ENCODE measurements at places on chromosomes 6 and 20.

DNA sequence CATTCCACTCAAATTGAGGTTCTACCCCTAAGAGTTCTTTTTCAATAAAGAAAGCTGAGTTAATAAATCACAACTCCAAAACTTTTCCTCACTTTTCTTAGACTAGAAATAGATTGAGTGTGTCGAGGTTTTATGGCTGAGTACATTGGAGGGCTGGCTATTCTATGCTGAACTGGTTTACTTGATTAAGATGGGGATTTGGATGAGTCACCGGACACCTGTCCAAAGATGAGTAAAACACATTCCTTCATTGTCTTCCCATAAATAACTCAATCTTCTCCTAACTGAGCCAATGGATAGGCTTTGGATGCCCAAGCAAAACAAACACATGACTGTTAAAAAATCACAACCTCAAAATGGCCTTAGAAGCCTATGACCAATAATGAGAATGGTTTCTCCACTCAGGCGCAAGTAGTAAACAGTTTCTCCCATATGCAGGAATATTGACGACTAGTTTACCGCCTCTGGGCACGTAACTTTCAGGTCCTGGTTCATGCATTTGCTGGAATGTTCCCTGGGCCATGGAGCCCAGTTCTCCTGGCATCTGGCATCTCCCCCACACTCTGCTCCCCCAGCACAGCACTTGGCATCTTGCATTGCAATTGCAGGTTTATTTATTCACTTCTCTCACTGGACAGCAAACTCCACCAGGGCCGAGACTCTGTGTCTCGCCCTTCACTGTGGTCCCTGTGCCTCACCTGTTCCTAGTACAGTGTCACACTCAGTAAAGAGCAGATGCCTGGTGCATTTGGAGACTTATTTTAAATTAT lies 43.9 kb downstream of the BCAS1 start:
- H3K36me3 ChIP-seq, result no peaks in the 10 kb centered on the region
- H3K4me1 ChIP-seq, result peaks cover 6% of the 10 kb centered on the region
- no peak for DNase-seq
- H3K27me3 ChIP-seq, result no peaks in the 10 kb centered on the region

DNA sequence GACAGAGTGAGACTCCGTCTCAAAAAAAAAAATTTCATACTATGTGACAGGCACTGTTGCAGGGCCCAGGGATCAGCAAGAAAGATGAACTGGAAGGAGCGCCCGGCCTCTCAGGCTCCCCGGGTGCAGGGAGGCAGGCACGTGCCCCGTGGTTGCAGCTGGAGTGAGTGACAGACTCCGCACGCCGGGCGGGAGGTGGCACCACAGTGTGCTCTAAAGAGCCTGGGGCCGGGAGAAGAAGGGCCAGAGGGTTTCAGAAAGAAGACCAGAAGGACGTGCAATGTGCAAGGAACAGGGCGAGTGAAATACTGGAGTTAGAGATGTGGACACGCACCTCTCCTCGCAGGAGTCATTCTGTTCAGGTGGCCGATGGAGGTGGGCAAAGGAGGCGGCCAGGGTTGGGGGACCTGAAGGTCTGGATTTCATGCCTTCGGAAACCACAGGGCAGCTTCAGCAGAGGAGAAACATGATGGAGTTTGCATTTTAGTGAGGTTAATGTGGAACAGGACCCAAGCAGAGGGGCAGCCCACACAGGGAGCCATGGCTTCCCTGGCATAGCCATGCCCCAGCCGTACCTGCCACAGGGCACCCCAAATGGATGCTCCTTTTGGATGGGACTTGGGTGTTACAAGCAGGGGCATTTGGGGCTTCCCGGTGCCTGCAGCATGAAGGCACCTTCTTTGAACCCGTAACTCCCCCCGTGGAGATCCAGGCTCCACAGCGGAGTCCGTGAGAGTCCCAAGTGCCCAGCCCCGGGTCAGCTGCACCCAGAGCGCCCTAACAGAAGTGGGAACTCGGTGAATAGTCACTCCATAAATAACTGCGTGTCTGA lies 226.2 kb downstream of the ERMARD start:
- H3K36me3 ChIP-seq, result no peaks in the 10 kb centered on the region

DNA sequence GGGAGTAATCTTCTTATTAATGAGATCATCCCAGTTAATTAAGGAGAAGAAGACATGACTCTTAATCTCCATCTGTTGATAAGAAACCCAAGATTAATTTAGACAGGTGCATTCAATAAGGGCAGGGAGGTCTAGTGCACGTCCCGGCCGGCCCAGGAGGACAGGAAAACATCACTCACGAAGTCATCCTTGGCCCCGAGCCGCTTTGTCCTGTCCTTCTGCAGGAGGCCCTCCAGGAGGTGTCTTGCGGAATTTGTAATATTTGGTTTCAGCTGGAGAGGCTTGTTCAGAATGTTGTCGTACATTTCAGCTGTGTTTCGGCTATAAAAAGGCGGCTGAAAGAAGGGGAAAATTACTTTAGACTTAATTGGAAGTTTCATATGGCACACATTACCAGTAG lies 118.4 kb upstream of the SLC2A12 start:
- no peaks in the 10 kb centered on the region for H3K27me3 ChIP-seq
- H3K4me3 ChIP-seq, result no peak overlapping the region
- H3K4me1 ChIP-seq, result no peaks in the 10 kb centered on the region

DNA sequence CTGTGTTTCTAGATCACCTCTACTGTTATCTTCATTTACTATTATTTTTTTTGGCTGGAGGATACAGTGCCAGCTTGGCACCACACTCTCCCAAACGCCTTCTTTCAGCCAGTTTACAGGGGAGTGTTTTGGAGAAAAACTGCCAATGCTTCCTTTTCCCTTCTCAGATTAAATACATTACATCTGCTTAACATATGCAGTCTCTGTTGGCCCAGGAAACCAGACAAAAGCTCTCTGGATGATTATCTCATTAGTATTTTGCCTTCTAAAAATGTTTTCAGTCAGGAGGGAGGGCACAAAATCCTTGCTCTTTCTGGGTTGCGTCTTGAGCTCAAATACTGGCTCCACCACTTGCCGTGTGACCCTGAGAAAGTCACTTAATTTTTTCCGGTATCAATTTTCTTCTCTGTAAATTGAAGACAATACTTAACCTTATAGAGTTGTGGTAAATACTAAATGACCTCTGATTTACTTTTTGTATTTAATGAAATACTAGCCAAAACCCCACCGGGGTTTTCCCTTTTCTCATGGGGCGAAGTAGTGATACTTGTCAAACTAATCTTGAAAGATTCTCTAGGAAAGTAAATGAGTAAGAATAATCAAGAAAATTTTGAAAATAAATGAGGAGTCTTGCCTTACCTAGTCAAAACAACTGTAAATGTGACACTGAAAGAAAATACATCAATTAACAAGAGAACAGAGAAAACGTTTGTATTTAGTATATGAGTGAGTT lies 146.2 kb downstream of the MMS22L start:
- DNase-seq, result no peak
- no peaks in the 10 kb centered on the region for H3K27me3 ChIP-seq
- no peak overlapping the region for H3K27ac ChIP-seq
- H3K36me3 ChIP-seq, result no peaks in the 10 kb centered on the region
- no peak overlapping the region for H3K4me3 ChIP-seq

GRCh38 chr20:45927071-45927878 lies 7.2 kb upstream of the PCIF1 start:
- no peak overlapping the region for H3K27ac ChIP-seq
- H3K27me3 ChIP-seq, result no peaks in the 10 kb centered on the region
- H3K36me3 ChIP-seq, result no peaks in the 10 kb centered on the region
- H3K4me1 ChIP-seq, result peaks cover 9% of the 10 kb centered on the region

GRCh38 chr20:1803061-1803931 lies 91.9 kb upstream of the SIRPA start:
- H3K36me3 ChIP-seq, result no peaks in the 10 kb centered on the region
- peaks cover 9% of the 10 kb centered on the region for H3K4me1 ChIP-seq
- peak overlapping the region; percentile 44 for H3K27ac ChIP-seq
- H3K4me3 ChIP-seq, result peak overlapping the region; percentile 84

- no peaks in the 10 kb centered on the region for H3K27me3 ChIP-seq
- no peak overlapping the region for H3K27ac ChIP-seq
- H3K36me3 ChIP-seq, result no peaks in the 10 kb centered on the region
- no peaks in the 10 kb centered on the region for H3K4me1 ChIP-seq
- H3K4me3 ChIP-seq, result no peak overlapping the region
These were observed 421.8 kb upstream of the SOX4 start for GRCh38 chr6:21171801-21172200.

DNA sequence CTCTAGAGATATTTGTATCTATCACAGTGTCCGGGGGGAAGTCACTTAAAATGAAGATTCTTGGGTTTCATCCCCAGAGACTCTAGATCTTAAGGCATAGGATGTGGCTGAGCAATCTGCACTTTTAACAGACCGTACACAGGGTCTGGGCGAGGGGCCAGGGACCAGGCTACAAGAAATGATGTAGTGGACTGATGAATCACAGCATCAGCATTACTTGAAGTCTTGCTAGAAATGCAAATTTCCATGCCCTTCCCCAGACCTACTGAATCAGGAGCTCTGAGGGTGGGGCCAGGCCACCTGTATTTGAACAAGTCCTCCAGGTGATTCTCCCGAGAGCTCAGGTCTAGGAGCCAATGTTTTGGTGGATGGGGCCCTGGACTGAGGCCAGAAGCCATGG lies 168.4 kb downstream of the DOK5 start:
- H3K36me3 ChIP-seq, result no peaks in the 10 kb centered on the region
- no peaks in the 10 kb centered on the region for H3K27me3 ChIP-seq
- H3K27ac ChIP-seq, result no peak overlapping the region

DNA sequence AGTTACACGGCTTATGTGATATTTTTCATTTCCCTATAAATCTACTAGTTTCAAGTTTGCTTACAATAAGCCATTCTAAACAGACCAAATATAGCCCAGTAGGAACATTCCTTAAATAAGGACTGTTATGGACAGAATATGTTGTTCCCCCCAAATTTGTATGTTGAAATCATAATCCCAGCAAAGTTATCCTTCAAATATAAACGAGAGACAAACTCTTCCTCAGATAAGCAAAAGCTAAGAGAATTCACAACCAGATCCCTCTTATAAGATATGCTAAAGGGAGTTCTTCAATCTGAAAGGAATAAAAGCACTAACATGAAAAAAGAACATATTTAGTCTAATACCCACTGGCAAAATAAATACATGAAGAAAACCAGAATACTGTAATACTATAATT lies 795.5 kb upstream of the GJE1 start:
- no peak overlapping the region for H3K4me3 ChIP-seq
- H3K4me1 ChIP-seq, result no peaks in the 10 kb centered on the region
- no peaks in the 10 kb centered on the region for H3K27me3 ChIP-seq
- H3K36me3 ChIP-seq, result no peaks in the 10 kb centered on the region
- H3K27ac ChIP-seq, result no peak overlapping the region
- no peak for DNase-seq

DNA sequence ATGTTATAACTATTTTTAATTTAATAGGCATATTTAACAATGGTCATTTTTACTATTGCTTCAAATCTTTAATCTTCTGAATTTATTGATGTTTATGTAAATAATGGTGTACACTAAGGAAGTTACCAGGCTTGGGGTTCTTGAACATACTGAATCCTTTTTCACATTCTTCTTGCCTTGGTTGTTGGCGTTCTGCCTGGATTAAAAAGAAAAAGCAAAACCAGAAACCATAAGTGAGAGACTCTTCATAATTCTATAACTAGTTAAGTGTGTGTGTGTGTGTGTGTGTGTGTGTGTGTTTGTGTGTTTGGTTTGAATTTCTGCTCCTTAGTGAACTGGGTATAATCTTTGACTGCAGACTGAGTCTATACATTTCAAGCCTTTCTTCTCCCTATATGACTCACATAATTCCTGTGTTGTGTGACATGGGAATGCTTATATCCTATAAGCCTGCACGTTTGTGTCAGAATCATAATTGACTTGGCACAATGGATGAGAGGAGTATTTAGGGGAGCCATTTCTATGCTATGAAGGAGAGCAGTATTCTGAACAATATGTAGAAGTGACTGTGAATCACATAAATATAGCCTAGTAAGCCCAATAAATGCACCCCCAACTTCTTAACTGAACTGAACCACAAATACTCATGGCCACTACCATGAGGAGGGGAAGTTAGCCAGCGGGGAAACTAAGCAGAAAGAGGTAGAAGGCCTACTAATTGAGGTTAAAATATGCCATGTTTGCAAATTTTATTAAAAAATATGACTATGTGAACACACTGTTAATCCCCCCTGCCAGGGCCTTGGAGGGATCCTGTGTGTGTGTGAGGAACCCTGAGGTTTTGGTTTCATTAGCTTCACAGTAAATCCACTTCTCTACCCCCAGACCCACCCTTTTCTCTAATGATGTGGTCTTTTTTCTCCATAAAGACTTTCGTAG lies 425.5 kb downstream of the BCKDHB start:
- no peaks in the 10 kb centered on the region for H3K27me3 ChIP-seq
- no peaks in the 10 kb centered on the region for H3K4me1 ChIP-seq
- H3K36me3 ChIP-seq, result no peaks in the 10 kb centered on the region
- DNase-seq, result no peak

DNA sequence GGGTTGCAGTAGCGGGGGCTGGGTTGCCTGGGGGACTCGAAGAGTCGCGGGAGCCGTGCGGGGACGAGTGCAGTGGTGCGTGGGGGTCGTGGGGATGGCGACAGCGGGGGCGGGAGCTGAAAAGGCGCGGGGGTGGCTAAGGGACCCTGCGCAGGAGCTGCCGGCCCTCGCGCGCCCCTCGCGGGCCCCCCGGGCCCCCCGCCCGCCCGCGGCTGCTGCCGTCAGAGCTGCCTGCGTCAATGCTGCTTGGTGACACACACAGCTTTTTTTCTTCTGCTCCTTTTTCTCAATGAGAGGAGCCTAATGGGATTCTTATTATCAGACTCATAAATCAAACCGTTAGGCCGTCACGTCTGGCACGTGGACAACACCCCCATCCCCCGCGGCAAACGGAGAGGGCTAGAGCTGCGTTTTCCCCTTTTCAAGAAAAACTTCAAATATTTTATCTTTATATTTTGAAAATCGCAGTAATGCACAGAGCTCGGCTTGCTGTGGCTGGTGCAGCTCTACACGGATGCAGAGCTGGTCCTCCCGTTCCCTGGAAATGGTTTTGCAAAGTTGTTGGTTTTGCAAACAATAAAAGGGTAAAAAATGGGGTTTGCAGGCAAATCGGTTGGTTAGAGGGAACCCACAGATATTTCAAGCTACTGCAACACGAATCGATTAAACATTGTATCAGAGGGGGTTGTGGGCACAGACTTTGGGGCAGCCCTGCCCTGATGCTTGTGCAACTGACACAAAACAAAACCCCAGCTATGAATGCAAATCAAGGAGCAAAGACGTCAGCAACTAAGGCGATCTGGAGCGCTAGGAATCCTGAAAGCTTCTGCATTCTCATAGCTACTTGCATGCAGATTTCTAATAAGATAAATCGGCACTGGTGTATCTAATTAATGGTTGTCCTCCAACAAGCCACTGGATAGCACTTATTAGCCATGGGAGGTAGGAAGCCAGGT lies 161.4 kb downstream of the TBXT start:
- peak overlapping the region; percentile 49 for H3K4me3 ChIP-seq
- no peaks in the 10 kb centered on the region for H3K36me3 ChIP-seq
- DNase-seq, result no peak
- H3K27me3 ChIP-seq, result peaks cover 31% of the 10 kb centered on the region

DNA sequence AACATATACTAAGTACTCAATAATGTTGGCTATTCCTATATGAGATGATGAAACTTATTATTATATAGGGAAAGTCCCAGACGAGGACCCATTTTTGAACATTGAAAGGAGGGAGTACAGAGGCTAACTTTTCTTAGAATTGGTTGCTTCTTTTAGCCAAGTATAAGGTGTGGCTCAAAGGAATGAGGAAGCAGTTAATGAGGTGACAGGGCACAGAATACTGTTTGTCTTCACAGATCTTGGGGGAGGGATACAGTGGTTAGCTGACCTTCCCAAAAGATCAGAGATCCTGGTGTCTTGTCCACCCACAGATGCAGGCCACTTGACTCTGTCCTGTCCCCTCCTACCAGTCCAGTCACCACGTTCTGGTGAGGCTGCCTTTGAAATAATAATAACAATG lies 67.8 kb upstream of the EPB41L1 start:
- no peaks in the 10 kb centered on the region for H3K36me3 ChIP-seq
- H3K4me1 ChIP-seq, result peaks cover 10% of the 10 kb centered on the region
- H3K27me3 ChIP-seq, result no peaks in the 10 kb centered on the region
- H3K27ac ChIP-seq, result no peak overlapping the region
- DNase-seq, result no peak

All from neuronal stem cell (in vitro differentiated cells).